HFFc6 (cell line): ENCODE measurements at places on chromosomes 11 and 22. TPM values are rescaled to one million over a fixed set of nuclear protein-coding genes. Genes with fewer than 3 reads are reported as not detected.
A peak's percentile ranks its signal among the peaks of the same experiment; 100 is the strongest.

GRCh38 chr11:61632096-61632495 lies 48.1 kb upstream of the DAGLA start:
- no peak for DNase-seq

The IL17REL gene
- not detected in 3 replicates for total RNA-seq

DNA sequence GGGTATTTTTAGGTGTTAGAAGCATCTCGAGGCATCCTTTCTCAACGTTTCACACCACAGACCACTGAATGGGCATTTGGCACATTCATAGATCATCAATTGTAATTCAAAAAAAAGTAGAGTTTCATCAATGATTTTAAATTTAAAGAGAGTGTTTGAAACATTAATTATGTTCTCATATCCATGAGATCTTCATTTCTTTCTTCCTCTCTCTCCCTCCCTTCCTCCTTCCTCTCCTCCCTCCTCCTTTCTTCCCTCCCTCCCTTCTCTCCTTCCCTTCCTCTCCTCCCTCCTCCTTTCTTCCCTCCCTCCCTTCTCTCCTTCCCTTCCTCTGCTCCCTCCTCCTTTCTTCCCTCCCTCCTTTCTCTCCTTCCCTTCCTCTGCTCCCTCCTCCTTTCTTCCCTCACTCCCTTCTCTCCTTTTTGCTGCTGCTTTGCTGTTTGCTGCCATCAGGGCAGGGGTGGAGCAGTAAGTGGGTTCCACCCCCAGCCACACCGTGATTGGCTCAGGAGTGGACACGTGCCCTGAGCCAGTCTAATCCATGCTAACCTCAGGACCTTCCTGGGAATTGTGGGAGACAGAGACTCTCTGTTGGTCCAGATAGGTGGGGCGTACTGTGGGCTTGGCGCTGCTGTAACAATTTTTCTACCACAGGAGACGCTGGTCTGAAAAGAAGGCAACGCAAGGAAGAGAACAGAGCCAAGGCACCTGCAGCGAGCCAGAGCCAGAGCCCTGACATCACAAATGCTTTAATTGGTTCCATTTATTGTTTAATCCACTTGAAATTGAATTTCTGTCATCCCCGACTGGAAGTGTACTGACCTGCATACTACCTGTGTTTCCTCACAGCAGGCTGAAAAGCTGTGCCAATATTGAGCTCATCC lies 33.7 kb upstream of the APOBEC3A start:
- peak; percentile 59 for DNase-seq

GRCh38 chr11:67272327-67273259 lies 6.3 kb downstream of the GRK2 start:
- no peak for DNase-seq

GRCh38 chr22:49294656-49295464 lies 532.8 kb downstream of the BRD1 start:
- DNase-seq = no peak

- DNase-seq = peak; percentile 81
Observed at GRCh38 chr11:12088047-12088481, 22.3 kb upstream of the MICAL2 start.

DNA sequence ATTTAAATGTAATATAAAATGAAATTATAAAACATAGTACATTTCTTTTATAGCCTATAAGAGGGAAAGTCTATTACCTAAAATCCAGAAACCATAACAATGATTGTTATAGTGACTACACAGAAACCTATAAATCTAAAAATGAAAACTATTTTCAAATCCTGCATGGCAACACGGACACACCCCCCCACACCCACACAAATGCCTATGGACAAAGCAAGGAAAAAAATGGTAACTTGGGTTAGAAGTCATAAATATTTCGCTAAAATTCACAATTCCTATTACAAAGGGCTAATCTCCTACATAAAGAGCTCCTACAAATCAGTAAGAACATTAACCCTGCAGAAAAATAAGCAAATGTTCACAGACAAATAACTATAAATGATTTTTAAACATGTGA lies 56.4 kb downstream of the GAB2 start:
- no peak for DNase-seq

DNA sequence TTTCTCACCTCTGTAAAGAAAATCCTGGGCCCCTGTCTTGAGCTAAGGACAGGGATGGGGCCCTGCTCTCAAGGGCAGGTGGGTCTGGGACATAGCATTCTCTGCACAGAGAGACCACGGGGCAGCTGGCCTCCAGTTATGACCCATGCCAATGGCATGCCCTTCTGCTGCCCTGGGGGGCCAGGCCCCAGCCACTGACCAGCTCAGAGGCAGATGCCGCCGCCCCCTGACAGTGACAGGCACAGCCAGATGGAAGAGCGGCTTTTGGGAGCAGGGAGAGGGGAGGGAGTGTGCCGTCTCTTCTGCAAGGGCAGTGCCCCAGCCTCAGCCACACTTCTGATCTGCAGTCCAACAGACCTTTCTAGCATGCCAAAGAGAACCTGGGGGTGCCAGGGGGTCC lies 114.8 kb upstream of the NAV2 start:
- DNase-seq = peak; percentile 25

DNA sequence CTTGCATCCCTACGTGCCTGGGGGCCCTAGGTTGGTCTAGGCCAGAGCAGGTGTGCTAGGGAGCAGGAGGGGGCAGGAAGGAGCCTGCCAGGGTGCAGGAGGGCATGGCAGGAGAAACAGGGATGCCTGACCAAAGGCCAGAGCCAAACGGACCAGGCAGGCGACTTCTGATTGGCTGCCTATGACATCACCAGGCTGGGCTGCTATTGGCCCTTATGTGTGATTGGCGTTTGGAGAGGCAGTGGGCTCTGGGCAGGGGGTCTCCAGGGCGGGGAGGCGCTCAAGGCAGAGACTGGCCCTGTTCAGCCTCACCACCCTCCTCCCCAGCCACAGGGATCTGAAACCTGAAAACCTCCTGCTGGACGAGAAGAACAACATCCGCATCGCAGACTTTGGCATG lies 44.4 kb downstream of the MOB2 start:
- DNase-seq = no peak
